Heart left ventricle (tissue), 16 donors: ENCODE measurements at places on chromosomes 11 and 22.
A peak's percentile ranks its signal among the peaks of the same experiment; 100 is the strongest.

- no peaks in the 10 kb centered on the region for H3K27me3 ChIP-seq
- DNase-seq, result no peak
- H3K4me1 ChIP-seq, result peaks cover 18% of the 10 kb centered on the region
- H3K4me3 ChIP-seq, result no peak overlapping the region
- peaks cover 10% of the 10 kb centered on the region for H3K36me3 ChIP-seq
These were observed 8.9 kb downstream of the TUB start for GRCh38 chr11:8089791-8090510.

DNA sequence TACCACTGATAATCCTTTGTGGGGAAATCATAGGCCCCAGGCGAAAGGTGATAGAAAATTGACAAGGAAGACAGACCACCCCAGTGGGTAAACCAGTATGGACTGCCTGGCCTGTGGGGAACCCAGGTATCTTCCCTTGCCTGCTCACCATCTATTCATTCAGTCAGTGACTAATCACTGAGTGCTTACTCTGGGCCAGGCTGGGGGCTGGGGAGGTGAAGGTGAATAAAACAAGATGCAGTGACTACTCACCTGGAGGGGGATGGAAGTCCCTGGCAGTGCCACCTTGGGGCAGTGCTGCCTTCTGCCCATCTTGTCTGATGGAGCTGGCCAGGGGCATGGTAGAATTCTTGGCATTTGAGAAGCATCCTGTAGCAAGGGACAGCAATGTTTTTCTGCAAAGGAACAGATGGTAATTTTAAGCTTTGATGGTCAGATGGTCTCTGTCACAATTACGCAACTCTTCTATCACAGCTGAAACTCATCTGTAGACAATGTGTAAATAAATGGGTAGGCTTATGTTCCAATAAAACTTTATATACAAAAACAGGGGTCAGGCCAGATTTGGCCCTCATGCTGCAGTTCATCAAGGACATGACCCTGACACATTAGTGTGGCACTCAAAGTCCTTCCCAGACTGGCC is 4.6 kb downstream of the ISX start:
- H3K36me3 ChIP-seq, result no peaks in the 10 kb centered on the region
- no peaks in the 10 kb centered on the region for H3K4me1 ChIP-seq
- H3K27ac ChIP-seq, result no peak overlapping the region
- H3K4me3 ChIP-seq, result no peak overlapping the region
- DNase-seq, result no peak

DNA sequence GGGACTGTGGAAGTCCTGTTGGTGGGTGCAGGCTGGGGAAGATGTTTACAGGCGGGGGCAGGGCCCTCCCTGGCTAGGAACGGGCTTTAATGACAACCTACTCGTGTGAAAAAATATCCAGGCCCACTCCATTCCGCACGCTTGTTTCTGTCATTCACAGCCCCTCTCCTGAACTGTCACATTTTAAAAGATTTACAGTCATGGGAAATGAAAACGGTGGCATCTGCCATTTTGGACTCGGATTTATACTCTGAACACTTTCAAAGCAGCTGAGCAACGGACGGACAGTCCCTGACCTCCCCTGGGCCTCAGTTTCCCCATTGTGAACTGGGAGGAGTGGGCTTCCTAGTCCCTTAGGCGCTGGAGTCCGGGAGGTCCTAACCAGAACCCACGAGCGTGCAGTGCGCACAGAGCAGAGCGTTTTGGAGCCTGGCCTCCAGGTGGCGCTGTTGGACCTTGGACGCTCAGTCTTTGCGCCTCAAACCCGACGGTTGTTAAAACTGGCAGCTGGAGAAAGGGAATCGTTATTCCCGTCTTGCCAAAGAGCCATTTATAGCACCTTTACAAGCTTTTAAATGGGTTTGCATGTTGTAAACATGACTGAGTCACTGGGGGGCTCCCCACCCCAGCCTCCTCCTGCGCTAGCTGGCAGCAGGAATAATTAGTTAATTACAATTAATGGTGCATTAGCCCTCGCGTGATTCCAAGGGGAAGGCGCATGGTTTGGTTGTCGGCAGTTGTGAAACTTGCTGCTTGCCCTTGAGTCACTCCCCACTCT is 75.3 kb downstream of the FBLN1 start:
- no peak overlapping the region for H3K27ac ChIP-seq
- peaks cover 11% of the 10 kb centered on the region for H3K27me3 ChIP-seq
- H3K4me1 ChIP-seq, result no peaks in the 10 kb centered on the region
- peak; percentile 82 for DNase-seq

- H3K36me3 ChIP-seq, result no peaks in the 10 kb centered on the region
- no peak for DNase-seq
- H3K4me1 ChIP-seq, result no peaks in the 10 kb centered on the region
- H3K4me3 ChIP-seq, result no peak overlapping the region
- no peak overlapping the region for H3K27ac ChIP-seq
- no peaks in the 10 kb centered on the region for H3K27me3 ChIP-seq
These were observed 165.2 kb downstream of the PKNOX2 start for GRCh38 chr11:125329786-125330185.

GRCh38 chr11:17504330-17505107 is 27.9 kb upstream of the ABCC8 start:
- no peak overlapping the region for H3K4me3 ChIP-seq
- no peak overlapping the region for H3K27ac ChIP-seq
- peaks cover 11% of the 10 kb centered on the region for H3K4me1 ChIP-seq
- no peaks in the 10 kb centered on the region for H3K36me3 ChIP-seq
- H3K27me3 ChIP-seq, result peaks cover 1% of the 10 kb centered on the region

- H3K4me1 ChIP-seq, result peaks cover 6% of the 10 kb centered on the region
- peak; percentile 62 for DNase-seq
- peak within 1 kb of the TSS; percentile 60 for H3K27ac ChIP-seq
- H3K27me3 ChIP-seq, result no peaks in the 10 kb centered on the region
These were observed at the start of gene BID for GRCh38 chr22:17774206-17774925. Gene BID (minus strand): TSS chr22:17774469. CDS start chr22:17750116, 24,353 bp downstream.

GRCh38 chr11:114110952-114111947 is 51.7 kb downstream of the ZBTB16 start:
- H3K36me3 ChIP-seq, result no peaks in the 10 kb centered on the region
- H3K27ac ChIP-seq, result peak overlapping the region; percentile 69
- peaks cover 69% of the 10 kb centered on the region for H3K4me1 ChIP-seq
- peak overlapping the region; percentile 36 for H3K4me3 ChIP-seq
- DNase-seq, result no peak
- no peaks in the 10 kb centered on the region for H3K27me3 ChIP-seq

- H3K36me3 ChIP-seq, result no peaks in the 10 kb centered on the region
- DNase-seq, result no peak
- H3K27me3 ChIP-seq, result no peaks in the 10 kb centered on the region
- peaks cover 15% of the 10 kb centered on the region for H3K4me1 ChIP-seq
These were observed 21.3 kb downstream of the MYO18B start for GRCh38 chr22:25763239-25763777.

DNA sequence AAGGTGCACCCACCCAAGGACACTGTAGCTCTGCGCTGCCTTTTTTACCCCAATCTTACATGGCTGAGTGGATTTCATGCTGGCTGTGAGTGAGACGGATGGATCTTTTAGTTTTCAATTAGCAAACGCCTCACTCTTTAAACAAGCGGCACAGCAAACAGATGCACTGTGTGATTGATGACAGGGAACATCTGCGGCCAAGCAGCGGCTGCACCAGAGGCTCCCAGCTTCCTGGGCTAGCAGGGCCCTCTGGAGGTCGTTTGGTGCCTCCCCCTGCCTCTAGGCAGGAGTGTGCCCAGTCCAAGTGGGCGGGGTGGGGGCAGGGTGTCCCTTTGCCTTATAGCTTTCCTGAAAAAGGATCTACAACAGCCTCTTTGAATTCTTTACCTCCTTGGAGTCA is 2.1 kb upstream of the DRD2 start:
- no peak overlapping the region for H3K4me3 ChIP-seq
- H3K36me3 ChIP-seq, result no peaks in the 10 kb centered on the region
- no peak overlapping the region for H3K27ac ChIP-seq

GRCh38 chr11:106723071-106723470 is 295.2 kb downstream of the GUCY1A2 start:
- DNase-seq, result no peak
- no peak overlapping the region for H3K4me3 ChIP-seq
- H3K36me3 ChIP-seq, result no peaks in the 10 kb centered on the region
- no peaks in the 10 kb centered on the region for H3K27me3 ChIP-seq
- H3K27ac ChIP-seq, result no peak overlapping the region
- H3K4me1 ChIP-seq, result no peaks in the 10 kb centered on the region

- peaks cover 5% of the 10 kb centered on the region for H3K4me1 ChIP-seq
- no peak overlapping the region for H3K4me3 ChIP-seq
- no peak for DNase-seq
- H3K27me3 ChIP-seq, result no peaks in the 10 kb centered on the region
- H3K27ac ChIP-seq, result no peak overlapping the region
- H3K36me3 ChIP-seq, result no peaks in the 10 kb centered on the region
These were observed 348.1 kb downstream of the ETS1 start for GRCh38 chr11:128239306-128239705.

DNA sequence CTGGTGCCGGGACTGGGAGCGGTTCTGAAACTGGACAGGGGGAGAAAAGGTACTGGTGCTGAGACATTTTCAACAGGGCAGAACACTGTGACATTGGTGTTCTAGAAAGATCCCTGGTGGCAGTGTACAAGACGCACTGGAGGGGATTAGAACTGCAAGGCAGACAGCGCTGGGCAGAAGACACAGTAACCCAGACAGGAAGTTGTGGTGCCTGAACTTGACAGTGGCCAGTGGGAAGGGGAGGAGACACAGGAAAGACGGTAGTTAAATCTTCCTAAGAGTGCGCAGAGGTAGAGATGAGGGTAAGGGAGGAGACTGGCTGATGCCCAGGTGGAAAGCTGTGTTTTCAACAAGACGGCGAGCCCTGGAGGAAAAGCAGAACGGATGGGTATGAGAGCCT is 24.5 kb downstream of the FAM227A start:
- DNase-seq, result no peak
- peaks cover 3% of the 10 kb centered on the region for H3K4me1 ChIP-seq
- H3K36me3 ChIP-seq, result no peaks in the 10 kb centered on the region

- no peaks in the 10 kb centered on the region for H3K27me3 ChIP-seq
- H3K4me1 ChIP-seq, result no peaks in the 10 kb centered on the region
- no peaks in the 10 kb centered on the region for H3K36me3 ChIP-seq
- H3K4me3 ChIP-seq, result no peak overlapping the region
- DNase-seq, result no peak
These were observed 6.7 kb downstream of the PLAAT2 start for GRCh38 chr11:63556404-63557013.

DNA sequence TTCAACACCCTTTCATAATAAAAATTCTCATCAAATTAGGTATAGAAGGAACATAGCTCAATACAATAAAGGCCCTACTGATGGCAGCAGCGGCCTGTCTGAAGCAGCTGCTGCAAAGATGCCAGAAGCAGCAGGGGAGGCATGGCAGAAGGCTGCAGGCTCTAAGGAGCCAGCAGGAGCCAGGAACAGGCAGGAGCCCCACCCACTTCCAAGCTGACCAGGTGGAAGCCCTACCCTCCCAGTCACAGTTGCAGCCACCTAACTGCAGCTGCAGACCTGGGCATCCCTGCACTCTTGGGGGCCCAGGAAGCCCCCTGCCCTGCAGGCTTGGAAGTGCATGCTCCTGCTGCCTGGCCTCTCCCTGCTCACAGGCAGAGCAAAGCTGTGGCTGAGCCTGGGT is 18.2 kb upstream of the OR6A2 start:
- no peaks in the 10 kb centered on the region for H3K4me1 ChIP-seq
- H3K27ac ChIP-seq, result no peak overlapping the region
- H3K36me3 ChIP-seq, result no peaks in the 10 kb centered on the region
- no peak for DNase-seq

DNA sequence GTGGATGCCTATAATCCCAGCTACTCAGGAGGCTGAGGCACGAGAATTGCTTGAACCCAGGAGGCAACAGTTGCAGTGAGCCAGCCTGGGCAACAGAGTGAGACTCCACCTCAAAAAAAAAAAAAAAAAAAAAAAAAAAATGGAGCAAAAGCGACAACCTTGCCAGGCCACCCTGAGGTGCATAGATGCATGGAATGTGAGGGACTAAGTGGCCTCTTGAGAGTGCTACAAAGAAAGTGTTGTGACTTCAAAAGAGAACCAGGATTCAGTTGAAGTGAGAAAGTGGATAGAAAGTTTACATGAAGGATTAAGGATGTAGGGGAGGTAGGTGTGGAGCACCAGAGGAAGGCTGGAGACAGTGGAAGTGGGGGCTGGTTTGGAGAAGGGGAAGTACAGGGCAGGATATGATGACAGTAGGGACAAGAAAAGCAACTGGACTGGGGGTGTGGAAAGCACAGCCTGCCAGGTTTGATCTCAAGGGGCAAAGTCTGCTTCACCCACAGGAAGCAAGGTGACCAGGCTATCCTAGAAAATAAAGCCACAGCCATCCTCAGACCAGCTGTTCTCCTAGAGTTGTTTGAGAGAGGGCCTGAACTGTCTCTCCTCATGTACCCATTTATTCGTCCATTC is 36.0 kb upstream of the OLFML1 start:
- no peaks in the 10 kb centered on the region for H3K36me3 ChIP-seq
- no peak for DNase-seq
- H3K27ac ChIP-seq, result no peak overlapping the region
- no peaks in the 10 kb centered on the region for H3K27me3 ChIP-seq
- H3K4me3 ChIP-seq, result no peak overlapping the region
- H3K4me1 ChIP-seq, result no peaks in the 10 kb centered on the region

- H3K27me3 ChIP-seq, result no peaks in the 10 kb centered on the region
- no peak overlapping the region for H3K27ac ChIP-seq
- DNase-seq, result no peak
- no peaks in the 10 kb centered on the region for H3K4me1 ChIP-seq
These were observed 28.2 kb downstream of the CAT start for GRCh38 chr11:34466802-34467488.

DNA sequence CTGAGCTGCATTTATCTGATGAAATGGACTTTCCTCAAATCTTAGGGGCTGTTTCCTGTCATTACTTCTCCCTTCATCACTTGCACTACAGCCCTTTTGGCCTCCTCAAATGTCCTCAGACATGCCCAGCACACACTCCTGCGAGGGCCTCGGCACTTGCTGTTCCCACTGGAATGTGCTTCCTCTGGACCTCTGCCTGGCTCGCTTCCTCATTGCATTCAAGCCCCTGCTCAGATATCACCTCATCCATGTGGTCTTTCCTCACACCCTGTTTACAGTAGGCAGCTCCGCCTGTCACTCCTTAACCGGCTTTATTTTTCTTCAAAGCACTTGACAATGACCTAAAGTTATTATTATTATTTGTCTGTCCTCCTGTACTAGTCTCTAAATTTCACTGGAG is 9.0 kb downstream of the NAT10 start:
- no peak overlapping the region for H3K27ac ChIP-seq
- no peaks in the 10 kb centered on the region for H3K27me3 ChIP-seq
- DNase-seq, result no peak
- H3K36me3 ChIP-seq, result peaks cover 100% of the 10 kb centered on the region
- H3K4me3 ChIP-seq, result no peak overlapping the region

GRCh38 chr11:70824605-70825245 is 426.4 kb downstream of the CTTN start:
- no peak overlapping the region for H3K4me3 ChIP-seq
- no peaks in the 10 kb centered on the region for H3K36me3 ChIP-seq
- no peaks in the 10 kb centered on the region for H3K4me1 ChIP-seq
- no peak overlapping the region for H3K27ac ChIP-seq

DNA sequence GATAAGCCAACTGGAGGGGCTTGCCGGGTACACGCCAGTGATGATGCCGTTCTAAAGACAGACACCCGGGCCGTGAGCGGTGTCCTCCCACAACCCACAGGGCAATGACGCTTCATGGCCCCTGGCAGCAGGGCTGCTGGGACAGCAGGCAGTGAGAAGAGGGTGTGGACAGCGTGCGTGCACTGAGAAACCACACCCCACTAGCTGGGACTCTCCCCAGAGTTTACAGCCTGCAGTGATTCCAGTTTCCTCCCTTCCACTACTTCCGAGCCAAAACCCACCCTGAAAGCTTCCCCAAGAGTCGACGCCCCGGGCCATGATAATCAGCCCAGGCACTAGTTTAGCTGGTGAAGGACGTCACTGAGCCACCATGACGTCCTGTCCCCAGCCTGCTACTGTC is 29.2 kb downstream of the CPT1A start:
- peaks cover 4% of the 10 kb centered on the region for H3K4me1 ChIP-seq
- H3K4me3 ChIP-seq, result no peak overlapping the region
- H3K27me3 ChIP-seq, result no peaks in the 10 kb centered on the region
- no peak overlapping the region for H3K27ac ChIP-seq
